Psoas muscle (tissue), 8 donors: ENCODE measurements at places on chromosomes 7 and 10. TPM values are rescaled to one million over a fixed set of nuclear protein-coding genes. Genes with fewer than 3 reads are reported as not detected.

The CUZD1 gene
- total RNA-seq = 0.10 TPM

GRCh38 chr7:78702770-78703169 is 750.7 kb downstream of the MAGI2 start:
- DNase-seq = no peak
- H3K27me3 ChIP-seq = no peaks in the 10 kb centered on the region
- H3K4me3 ChIP-seq = no peak overlapping the region
- peaks cover 11% of the 10 kb centered on the region for H3K4me1 ChIP-seq
- H3K36me3 ChIP-seq = no peaks in the 10 kb centered on the region

GRCh38 chr10:43203448-43204041 is 63.3 kb downstream of the RASGEF1A start:
- H3K4me1 ChIP-seq = no peaks in the 10 kb centered on the region
- no peak overlapping the region for H3K27ac ChIP-seq
- no peak overlapping the region for H3K4me3 ChIP-seq
- no peaks in the 10 kb centered on the region for H3K36me3 ChIP-seq

GRCh38 chr10:113651021-113651420 is 12.8 kb downstream of the NRAP start:
- H3K4me3 ChIP-seq = no peak overlapping the region
- no peaks in the 10 kb centered on the region for H3K27me3 ChIP-seq
- peaks cover 71% of the 10 kb centered on the region for H3K4me1 ChIP-seq
- H3K27ac ChIP-seq = peak overlapping the region; percentile 90
- DNase-seq = no peak

DNA sequence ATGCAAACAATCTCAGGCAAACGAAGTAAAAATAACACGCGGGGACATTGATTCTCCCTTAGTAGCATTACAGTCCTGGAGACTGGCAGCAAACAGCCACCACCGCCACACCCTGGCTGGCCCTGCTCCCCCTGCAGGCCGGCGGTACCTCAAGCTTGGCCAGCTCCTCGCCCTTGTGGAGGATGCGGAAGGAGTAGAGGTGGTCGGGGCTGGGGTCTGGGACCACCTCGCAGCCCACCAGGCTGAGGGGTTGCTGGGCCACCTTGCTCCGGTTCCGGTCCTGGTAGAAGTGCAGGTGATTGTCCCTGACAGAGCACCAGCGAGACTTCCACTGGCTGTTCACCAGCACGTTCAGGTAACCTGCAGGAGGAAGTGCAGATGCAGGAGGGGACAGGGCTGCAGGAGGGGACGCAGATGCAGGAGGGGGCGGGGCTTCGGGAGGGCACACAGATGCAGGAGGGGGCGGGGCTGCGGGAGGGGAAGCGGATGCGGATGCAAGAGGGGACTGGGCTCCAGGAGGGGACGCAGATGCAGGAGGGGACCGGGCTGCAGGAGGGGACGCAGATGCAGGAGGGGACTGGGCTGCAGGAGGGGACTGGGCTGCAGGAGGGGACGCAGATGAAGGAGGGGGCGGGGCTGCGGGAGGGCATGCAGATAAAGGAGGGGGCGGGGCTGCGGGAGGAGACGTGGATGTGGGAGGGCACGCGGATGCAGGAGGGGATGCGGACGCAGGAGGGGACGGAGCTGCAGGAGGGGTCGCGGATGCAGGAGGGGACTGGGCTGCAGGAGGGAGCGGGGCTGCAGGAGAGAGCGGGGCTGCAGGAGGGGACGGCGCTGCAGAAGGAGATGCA is 65.7 kb downstream of the VWA2 start:
- DNase-seq = no peak
- H3K4me3 ChIP-seq = peak overlapping the region; percentile 49
- H3K4me1 ChIP-seq = peaks cover 4% of the 10 kb centered on the region
- H3K27ac ChIP-seq = no peak overlapping the region
- no peaks in the 10 kb centered on the region for H3K27me3 ChIP-seq

DNA sequence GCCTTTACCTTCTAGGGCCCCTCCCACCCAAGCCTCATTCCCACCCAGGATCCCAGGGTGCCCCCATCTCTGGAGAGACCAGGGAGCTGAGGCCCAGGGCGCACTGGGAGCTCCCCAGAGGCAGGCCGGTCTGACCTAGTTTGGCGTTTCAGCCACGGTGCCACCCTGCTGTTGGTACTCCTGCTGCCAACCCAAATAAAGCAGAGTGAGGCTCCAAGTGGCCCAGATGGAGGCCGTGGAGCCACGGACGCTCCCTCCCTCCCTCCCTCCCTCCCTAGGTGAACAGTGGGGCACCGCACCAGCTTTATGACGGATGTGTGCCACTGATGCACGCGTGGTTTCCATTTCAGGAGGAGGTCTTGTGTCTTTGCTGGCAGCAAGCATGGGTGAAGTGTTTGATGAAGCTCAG is 1.8 kb downstream of the INPP5A start:
- H3K4me1 ChIP-seq = peaks cover 64% of the 10 kb centered on the region
- H3K36me3 ChIP-seq = no peaks in the 10 kb centered on the region
- H3K27ac ChIP-seq = peak overlapping the region; percentile 85
- DNase-seq = peak; percentile 81
- peak overlapping the region; percentile 81 for H3K4me3 ChIP-seq

- no peak overlapping the region for H3K4me3 ChIP-seq
- no peaks in the 10 kb centered on the region for H3K36me3 ChIP-seq
- no peaks in the 10 kb centered on the region for H3K27me3 ChIP-seq
- H3K27ac ChIP-seq = no peak overlapping the region
- no peaks in the 10 kb centered on the region for H3K4me1 ChIP-seq
- no peak for DNase-seq
Measured at GRCh38 chr7:27329909-27330308, 87.3 kb downstream of the EVX1 start.
